ENCODE measurements at places on chromosomes 4 and X.

GRCh38 chrX:119237562-119237942 is 1.5 kb downstream of the PGRMC1 start:
- DNase-seq: no peak

- peak; percentile 5 for DNase-seq
Observed at GRCh38 chr4:88143504-88143903, 14.9 kb downstream of the ABCG2 start.

- no peak for DNase-seq
Observed at GRCh38 chrX:153965406-153965805, 6.2 kb downstream of the HCFC1 start.

- no peak for DNase-seq
Observed at GRCh38 chr4:124279741-124280140, 432.8 kb downstream of the ANKRD50 start.

All from SW480 (cell line).